Immature natural killer cell (primary cell): ENCODE measurements at places on chromosomes 3 and 15. TPM values are rescaled to one million over a fixed set of nuclear protein-coding genes. Genes with fewer than 3 reads are reported as not detected.

The EFCC1 gene
- 0.58 TPM for polyA plus RNA-seq

The ACAN gene
- polyA plus RNA-seq = not detected

The CD200R1 gene
- polyA plus RNA-seq = 1.9 TPM

The PRR20G gene
- not detected for polyA plus RNA-seq

The NTRK3 gene
- not detected for polyA plus RNA-seq

- no peak for DNase-seq
These were observed 9.3 kb upstream of the ISLR2 start for GRCh38 chr15:74121039-74121438.

DNA sequence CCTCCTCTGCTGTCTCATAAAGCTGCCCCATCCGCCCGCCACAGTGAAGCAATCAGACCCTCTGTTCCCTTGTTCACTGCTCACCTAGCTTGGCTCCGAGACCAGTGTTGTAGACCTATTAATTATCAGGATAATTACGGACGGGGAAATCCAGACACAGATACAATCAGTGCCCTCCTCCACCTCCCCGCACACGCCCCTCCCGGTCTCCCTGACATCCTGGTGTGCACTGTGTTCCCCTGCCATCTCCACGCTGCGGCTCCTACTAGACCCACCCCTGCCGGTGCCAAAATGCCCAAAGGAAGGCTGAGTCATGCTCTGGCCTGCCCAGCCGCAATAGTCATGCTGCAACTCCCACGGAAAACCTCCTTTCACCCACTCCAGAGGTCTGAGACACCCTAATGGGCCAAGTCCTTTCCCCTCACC lies 277.3 kb upstream of the TLE3 start:
- no peak for DNase-seq

DNA sequence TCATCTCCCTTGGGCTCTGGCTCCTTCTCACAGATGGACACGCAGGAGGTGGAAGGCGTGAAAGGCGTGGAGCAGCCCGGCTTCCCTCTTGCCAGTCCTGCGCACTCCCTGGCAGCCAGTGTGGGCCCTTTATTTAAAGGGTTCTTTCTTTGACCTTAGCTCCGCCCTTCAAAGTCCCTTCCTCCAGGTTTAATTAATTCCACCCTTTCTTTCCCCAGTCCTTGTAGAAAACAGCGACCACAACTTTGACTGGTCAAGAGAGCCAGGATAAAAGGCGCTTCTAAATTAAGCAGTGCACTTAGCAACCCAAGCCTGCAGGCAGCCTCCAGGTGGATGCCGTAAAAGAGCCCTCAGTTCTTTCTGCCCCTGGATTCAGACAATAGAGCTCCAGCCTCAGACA lies at the start of gene HDC:
TSS of gene HDC (minus strand) at position 107 of the 400 bp plus-strand sequence. CDS start at position 4, 103 bp downstream.
- no peak for DNase-seq

DNA sequence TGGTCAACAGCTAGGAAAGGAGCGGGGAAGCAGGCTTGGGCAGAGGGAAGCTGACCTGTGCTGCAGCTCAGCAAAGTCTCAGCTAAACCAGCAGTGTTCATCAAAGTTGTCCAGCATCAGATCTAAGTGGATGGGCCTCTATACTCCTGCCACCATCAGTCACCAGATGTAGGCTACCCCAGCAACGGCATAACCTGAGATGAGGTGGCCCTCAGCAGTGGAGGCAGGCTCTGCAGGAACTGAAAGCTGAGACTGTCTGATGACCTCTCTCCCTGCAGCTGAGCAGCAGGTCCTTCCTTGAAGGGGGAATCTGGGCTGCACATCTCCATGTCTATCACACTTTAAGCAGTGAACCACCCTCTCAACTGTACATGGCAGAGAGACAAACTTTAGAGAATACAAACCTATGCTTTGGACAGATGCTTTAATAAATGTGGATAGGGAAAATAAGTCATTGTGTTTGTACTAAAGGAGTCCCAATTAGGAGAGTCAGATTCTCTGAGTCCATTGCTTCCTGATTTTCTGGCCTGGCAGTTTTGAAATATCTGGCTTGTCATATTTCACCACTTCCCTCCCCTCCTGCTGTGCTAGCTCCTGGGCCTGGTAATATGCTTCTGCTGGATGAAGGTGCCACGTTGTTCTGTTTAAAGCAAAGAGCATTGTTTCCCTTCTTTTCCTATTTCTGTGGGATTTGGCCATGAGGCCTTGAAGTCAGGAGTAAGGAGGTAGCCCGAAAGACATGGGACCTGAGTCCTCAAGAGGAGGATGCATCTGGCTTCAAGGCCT lies 11.1 kb upstream of the PSTPIP1 start:
- no peak for DNase-seq

GRCh38 chr3:174439331-174440252 lies 419.5 kb upstream of the NAALADL2 start:
- no peak for DNase-seq

- DNase-seq = no peak
These were observed 17.2 kb upstream of the EXOG start for GRCh38 chr3:38478901-38479300.

DNA sequence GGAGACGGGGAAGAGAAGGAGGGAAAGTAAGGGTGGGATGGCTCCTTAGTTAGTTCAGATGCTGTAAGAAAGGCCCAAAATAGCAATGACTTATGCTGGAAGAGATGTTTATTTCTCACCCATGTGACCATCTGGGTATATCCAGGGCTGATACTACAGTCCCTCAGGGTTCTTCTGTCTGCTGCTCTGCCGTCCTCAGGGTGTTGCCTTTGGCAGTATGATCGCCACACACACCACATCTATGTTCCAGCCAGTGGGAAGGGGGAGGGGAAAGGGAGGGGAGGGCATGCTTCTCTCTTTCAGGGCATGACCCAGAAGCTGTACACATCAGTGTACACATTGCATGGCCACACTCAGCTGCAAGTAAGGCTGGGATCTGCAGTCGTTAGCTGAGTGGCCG lies 10.2 kb downstream of the CD276 start:
- no peak for DNase-seq

DNA sequence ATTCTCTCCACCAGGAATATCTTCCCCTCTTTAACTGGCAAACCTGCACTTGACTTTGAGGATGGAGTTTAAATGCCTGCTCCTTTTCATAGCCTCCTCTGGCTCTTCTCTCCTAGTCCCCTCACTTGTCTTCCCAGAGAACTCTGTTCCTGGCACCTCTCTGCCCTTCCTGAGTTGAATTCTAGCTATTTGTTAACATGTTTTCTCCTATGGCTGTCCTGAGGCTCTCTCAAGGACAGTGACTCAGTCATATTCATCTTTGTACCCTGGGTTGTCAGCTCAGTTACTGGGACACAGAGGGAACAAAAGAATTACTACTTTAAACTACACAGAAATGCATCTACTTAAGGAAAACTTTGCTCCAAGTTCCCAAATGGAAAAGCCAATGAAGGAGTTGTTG lies 365.1 kb upstream of the ICE2 start:
- DNase-seq = no peak

- no peak for DNase-seq
These were observed 27.2 kb downstream of the TBL1XR1 start for GRCh38 chr3:177169936-177170722.

GRCh38 chr3:194982472-194982871 lies 288.5 kb downstream of the XXYLT1 start:
- DNase-seq = no peak

GRCh38 chr3:143070977-143071551 lies 48.5 kb upstream of the CHST2 start:
- DNase-seq = no peak

- DNase-seq = no peak
These were observed 8.6 kb upstream of the STX19 start for GRCh38 chr3:94036909-94037507.

GRCh38 chr3:110027446-110028080 lies 690.2 kb upstream of the DPPA4 start:
- DNase-seq = no peak

DNA sequence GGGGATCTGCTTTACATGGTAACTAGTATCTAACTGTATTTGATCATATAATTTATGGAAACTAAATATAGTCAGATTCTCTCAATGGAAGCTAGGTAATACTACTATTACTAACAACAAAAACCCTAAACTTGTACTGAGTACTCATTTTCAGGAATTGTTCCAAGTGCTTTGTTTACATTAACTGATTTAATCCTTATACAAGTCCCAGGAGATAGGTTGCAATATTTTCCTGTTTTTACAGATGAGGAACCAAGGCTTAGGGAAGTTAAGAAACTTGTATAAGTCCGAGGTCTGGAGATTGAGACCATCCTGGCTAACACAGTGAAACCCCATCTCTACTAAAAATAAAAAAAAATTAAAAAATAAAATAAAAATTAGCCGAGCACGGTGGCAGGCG lies 7.5 kb upstream of the MTHFS start:
- DNase-seq = no peak

GRCh38 chr3:151843275-151843674 lies 29.4 kb downstream of the AADAC start:
- no peak for DNase-seq

GRCh38 chr3:73056014-73056844 lies 5.2 kb upstream of the EBLN2 start:
- peak; percentile 30 for DNase-seq

GRCh38 chr15:51355096-51355495 lies 13.6 kb downstream of the GLDN start:
- no peak for DNase-seq

DNA sequence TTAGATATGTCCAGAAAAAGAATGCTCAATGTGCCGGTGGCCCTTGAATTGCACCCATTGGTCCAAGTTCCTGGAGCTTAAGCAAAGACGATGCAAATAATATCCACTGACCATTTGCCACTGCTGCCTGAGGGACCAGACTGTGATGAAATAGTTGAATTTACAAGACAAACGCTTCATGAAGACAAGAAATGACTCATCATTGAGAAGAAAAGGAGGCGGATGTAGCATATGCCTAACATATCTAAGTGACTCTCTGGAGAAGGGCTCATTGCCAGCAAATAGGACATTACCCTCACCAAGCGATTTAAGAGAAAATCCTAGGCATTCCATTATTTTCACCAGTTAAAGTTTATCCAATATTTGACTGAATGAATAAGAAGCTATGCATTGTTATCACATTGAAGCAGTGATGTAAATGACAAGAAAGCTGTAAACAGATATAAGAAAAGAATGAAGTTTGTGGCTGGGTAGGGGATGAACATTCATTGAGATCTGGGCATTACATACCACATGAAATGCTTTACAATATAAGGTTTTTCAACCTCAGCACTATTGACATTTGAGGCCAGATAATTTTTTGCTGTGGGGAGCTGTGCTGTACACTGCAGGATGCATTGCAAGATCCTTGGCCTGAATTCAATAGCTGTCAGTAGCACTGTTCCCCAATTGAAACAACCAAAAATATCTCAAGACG lies 48.9 kb upstream of the CPNE4 start:
- no peak for DNase-seq

DNA sequence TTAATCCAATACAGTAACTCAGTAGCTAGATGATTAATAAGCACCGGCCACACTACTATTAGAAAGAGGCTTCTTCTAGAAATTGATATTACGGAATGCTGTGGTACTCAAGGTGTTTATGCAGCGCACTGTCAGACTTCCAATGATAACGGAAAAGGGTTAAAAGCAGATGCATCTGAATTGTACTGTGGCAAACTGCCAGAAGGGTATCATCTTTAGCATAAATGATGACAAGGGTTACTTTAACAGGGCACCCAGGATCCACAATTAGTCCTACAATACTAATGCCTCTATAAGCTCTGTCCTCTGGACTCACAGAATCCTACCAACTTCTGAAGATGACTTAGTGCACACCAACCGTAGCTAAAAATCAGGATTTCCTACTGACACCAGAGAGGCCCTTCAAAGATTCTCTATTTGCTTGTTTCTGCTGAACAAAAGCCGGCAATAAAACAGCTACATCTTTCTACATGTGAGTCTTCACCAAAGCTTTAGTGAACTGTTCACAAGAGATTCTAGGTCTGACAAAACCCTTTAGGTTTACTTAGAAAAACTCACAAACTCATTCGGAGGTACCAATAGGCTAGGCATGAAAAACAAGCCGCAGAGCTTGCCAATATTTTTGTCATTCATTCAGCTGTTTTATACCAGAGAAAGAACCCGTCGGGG lies 7.1 kb downstream of the SATB1 start:
- DNase-seq = no peak

- no peak for DNase-seq
These were observed 973 bp upstream of the ITPKA start for GRCh38 chr15:41492597-41493204.

- no peak for DNase-seq
These were observed 404.3 kb downstream of the AGBL1 start for GRCh38 chr15:86483936-86484335.
